ENCODE measurements at places on chromosomes 4 and X. TPM values are rescaled to one million over a fixed set of nuclear protein-coding genes. Genes with fewer than 3 reads are reported as not detected.

Gene ASB9
- 2.9 TPM for total RNA-seq

Gene SUPT20HL1
- 0.12 TPM for total RNA-seq

Gene RBPJ
- 72.1 TPM for total RNA-seq

- no peak for DNase-seq
These were observed 150.2 kb upstream of the GALNT7 start for GRCh38 chr4:173018446-173018845.

- DNase-seq = no peak
These were observed 45.9 kb upstream of the RPA4 start for GRCh38 chrX:96837808-96838207.

GRCh38 chr4:2843941-2844584, 419 bp downstream of the ADD1 start:
- peak; percentile 31 for DNase-seq

GRCh38 chr4:5029447-5029846, 10.2 kb upstream of the CYTL1 start:
- DNase-seq = no peak

- no peak for DNase-seq
These were observed 43.3 kb upstream of the PDGFC start for GRCh38 chr4:157014621-157015591.

DNA sequence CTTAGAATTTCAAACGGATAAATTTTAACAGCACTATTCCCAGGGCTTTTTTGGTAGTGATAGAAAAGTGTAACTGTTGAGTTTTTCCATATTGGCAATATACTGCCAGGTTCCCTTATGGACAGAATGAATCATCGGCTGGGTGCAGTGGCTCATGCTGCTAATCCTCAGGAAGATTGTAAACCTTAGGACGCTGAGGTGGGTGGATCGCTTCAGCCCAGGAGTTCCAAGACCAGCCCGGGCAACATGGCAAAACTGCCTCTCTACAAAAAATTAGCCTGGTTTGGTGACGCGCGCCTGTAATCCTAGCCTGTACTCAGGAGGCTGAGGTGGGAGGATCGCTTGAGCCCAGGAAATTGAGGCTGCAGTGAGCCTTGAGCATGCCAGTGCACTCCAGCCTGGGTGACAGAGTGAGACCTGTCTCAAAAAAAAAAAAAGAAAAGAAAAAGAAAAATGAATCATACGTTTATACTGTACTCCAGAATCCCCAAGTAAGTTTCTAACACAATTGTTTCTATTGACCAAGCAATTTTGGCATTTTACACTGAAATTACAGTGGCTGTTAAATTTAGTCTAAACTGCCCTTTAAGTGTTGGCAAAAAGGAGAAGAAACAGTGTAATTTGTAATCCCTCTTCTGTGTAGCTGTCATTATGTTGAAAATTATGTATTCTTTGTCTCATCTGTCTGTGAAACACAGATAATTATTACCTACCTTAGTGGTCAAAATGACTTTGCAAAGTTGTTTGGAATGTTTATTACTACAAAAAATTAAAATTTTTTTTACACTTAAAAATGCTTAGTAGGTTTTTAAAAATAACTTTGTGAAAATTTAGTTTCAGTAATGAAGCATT, 1.8 kb downstream of the SLC30A9 start:
- no peak for DNase-seq
